ENCODE measurements at places on chromosomes 2 and 18.

GRCh38 chr2:217836901-217837491, 165.8 kb downstream of the TNS1 start:
- no peak for DNase-seq

DNA sequence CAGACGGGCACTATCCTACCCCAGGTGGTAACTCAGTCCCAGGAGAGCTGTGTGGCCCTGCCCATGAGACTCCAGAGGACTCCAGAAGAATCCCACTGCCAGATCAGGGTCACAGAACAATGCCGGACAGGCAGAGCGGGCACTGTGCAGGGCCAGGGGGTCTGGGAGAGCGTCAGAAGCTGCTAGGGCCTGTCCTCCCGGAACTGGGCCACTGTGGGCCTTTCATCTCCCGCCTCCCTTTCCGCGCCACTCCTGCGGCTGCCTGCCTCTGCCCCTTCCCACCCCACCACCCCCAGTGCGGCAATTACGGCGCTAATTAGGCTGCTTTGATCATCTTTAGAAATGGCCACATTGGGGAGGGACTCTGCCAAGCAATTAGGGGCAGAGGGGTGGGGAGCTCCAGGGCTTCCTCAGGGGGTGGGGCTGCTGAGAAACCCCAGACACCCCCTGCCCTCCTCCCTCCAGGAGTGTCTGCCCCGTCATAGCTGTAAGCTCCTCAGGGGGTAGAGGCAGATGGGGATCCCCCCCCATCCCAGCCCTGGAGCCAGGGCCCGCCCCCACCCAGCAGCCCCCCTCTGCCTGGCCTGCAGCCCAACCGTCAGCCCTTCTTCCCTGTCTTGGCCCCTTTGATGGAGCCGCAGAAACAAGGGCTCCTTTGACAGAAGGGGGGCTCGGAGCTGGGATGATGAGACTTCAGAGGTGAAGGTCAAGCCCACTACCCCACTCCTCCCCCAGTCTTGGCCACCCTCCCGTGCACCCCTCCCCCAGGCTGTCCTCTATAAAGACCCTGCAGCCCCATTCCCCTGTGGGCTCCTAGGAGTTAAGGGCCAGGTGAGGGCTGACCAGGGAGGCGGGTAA, at the start of gene PRSS56:
Gene PRSS56, plus strand, starts transcription at position 808 of the 858 bp plus-strand sequence. CDS start 211 bp downstream, outside the sequence.
- DNase-seq: no peak

DNA sequence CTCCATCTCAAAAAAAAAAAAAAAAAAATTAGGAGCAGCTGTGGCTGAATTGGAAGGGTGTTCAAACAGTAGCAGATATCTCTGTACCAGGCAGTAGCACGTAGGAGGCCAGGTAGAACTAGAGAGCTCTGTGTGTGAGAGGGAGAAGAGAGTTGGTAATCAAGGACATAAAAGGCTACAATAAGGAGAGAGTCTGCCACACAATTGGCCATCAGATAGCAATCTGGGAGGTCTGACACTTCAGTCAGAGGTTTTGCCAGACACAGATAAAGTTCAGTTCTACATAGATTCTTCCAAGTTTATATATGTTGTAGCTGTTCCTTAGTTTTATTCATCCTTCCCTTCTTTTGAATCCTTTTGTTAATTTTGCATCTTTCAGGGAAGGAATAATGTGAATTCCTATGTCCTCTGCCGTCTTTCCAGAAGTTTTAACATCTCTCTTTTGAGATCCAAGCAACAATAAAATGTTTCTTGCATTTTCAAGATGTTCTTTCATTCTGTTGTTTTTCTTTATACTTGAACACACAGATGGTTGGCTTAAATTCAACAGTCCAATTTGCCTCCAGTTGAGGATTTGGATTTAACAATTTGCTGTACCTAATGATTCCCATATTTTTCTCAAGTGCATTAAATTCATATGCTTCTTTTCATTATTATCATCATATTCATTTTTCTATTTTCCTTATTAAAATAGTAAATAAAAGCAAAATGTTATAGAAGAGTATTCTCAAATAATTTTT, 600.3 kb upstream of the GCFC2 start:
- no peak for DNase-seq

DNA sequence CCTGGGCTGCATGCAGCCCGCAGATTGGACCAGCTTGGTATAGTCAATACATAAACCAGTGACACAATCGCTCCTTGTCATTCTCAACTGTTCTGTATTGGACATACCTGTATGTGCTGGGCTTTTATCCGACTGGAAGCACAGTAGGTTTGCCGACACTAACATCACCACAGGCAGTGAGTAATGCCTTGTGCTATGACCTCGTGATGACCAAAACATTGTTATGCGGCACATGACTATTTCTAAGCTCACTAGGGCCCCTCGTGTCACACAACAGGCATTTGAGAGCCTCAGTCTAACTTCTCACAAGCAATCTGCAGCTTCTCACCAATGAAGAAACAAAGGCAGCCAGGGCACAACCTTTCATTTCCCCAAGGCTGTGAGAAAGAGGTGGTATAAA, 320.8 kb downstream of the AFF3 start:
- no peak for DNase-seq

DNA sequence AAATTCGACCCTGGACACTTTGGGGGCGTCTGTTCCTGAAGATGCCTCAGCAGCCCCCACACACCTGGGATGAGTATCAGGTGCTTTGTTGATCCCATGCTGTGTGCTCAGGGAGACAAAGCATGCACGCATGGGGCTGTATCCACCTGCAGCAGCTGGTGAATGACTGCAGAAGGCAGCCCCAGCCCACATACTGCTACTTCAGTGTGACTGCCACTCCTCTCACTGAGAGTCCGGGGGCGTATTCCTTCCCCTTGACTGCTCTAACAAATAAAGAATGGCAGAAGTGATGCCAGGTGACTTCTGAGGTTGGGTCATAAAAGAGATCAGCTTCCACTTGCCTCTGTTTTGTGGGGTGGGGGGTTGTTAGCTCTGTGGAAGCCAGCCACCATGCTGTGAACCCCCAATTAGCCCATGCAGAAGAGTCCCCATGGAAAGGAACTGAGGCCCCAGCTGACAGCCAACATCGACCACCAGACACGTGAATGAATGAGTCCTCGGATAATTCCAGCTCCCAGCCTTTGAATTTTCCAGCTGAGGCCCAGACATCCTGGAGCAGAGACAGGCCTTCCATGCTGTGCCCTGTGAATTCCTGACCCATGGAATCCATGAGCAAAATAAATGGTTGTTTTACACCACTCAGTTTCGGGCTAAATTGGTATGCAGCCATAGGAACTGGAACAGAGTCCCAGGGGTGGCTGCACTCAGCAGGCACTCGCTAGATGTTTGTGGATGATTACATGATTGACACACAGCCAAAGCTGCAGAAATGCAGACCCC, 289.3 kb downstream of the CELF4 start:
- DNase-seq: no peak

GRCh38 chr2:69087912-69088240, 74.9 kb downstream of the ANTXR1 start:
- no peak for DNase-seq

GRCh38 chr2:100628506-100628905, 65.7 kb downstream of the PDCL3 start:
- DNase-seq: no peak

DNA sequence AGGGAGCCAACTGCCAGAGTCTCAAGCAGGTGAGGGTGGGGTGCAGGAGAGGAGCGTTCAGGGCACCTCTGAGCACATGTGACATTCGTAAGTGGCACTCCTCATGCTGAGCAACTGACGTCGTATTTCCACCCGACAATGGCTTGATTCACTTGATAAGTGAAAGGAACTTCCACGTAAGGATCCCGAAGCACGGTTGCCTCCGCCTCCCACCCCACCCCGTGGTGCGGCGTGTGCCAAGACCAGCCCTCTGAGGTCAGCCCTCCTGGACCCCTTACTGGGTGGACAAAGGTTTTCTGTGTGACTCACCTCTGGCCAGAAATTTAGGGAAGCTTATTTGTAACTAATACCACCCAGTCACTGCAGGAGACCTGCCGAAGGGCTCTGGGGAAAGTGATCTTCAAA, 59.9 kb downstream of the AGAP1 start:
- DNase-seq: no peak

- DNase-seq: no peak
These were observed 2035.3 kb upstream of the CELF4 start for GRCh38 chr18:39600894-39601293.

DNA sequence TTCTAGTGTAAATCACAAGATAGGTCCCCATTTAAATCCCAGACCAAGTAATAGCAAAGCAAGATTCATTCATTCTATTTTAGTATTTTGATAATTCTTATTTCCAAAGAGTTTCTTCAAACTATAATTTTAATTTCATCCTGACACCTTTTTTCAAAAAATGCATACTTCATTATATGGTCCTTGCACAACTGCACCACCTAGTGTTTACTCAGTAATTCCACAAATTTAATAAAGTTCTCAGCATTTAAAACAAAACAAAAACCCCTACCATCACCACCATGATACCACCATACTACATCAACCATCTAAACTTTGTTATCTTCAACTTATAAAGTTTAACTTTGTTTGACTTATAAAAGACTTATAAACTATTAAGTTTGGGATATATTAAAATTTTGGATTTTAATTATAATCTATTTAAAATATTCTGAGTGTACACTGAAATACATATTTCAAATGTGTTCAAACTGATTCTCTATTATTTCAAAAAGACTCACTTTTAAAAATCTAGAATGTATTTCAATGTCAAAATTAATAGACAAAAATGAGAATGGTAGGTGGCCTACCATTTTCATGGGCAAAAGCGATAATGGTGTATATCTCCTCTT, 44.2 kb downstream of the WDPCP start:
- no peak for DNase-seq

- no peak for DNase-seq
These were observed 452.4 kb upstream of the CDH7 start for GRCh38 chr18:65298422-65298821.

GRCh38 chr2:31335921-31336585, 78.5 kb downstream of the XDH start:
- DNase-seq: no peak

DNA sequence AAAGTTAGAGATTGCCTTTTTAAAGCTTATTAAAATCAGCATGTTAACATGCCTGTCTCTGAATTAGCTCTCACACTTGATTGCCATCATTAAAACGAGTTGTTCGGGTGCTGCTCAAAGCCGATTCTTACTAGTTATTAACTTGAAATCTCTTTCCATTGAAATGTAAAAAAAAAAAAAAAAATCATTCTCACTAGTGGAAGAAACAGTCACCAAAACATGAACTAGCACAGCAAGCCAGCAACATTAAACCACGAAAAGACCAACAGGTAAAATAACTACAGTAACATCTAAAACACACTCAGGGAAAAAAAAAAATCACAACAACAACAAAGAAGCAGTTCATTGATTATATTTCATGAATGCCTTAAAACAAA, 264.5 kb downstream of the MEIS1 start:
- no peak for DNase-seq

DNA sequence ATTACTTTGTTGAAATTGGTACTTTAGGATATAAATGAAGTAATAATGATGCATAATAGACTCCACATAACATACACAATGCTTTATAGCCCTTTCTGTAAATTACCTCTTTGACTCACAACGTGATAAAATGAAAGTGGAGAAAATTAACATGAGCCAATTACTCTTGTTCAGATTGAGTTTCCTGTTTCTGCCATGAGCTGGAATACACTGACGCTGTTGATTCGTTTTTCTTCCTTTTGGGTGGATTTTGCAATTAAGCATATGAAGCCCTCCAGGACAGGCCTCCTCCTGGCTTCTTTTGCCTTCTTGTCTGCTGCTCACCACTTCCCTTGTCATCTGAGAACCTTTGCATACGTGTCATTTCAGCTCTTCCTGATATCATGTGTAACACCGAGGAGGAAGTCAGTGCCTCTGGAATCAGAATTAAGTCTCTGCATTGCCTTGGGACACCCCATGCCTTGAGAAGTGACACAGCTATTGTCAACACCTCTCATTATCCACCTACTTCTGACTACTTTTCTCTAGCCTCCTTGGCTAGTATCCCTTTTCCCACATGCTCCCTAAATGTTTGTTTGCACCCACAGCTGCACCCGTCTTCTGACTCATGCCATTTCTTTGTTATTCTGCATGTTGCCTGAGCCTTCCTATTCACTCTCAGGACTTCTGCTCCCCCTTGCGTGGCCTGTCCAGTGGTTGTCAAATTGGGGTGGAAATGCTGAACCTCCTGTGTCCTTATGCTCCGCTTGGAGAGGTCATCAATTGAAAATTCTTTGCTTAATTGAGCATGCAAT, 134.1 kb downstream of the FMNL2 start:
- DNase-seq: no peak

DNA sequence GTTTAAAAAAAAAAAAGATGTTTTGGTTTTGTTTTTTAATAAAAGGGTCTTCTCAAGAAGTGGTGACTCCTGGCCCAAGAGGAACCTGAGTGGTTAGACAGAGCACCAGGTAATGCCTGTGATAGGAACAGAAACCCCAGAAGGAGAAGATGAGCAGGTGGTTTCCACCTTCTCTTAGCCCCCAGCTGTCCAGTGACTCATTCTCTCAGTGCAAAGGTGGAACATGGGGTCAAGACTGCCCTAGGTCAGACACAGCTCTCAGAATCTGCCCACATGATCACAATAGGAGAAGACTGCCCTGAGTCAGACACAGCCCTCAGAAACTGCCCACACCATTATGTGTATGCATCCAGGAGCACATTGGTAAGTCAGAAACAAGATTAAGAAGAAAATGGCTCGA, 61.8 kb downstream of the TBC1D8 start:
- DNase-seq: peak; percentile 2

DNA sequence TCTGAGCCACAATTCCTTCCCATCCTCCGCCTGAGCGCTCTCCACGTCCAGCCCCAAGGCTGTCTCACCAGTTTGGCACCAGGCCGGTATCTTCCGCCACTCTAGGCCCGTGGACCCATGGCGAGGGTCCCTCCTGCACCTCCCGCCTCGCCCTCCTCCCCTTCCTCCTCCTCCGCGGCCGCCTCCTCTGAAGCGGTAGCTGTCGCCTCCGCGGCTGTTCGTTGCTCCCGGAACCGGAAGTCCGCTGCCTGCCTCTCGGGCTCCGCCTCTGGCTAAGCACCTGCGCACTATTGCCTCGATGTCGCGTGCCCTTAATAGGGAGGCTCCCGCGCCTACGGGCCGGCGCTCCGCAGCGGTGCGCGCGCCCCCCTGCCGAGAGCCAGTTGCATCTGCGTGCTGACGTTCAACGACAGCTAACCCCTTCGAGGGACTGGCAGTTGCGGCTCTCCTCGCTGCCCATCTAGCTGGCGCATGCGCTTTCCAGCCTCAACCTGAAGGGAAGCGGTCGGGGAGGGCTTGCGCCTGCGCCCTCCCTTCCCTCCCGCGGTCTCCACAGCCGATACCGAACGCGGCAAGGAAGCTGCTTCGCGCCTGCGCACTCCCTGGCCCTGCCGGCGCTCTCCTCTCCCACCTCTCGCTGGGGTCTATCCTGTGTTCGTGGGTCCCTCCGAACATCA, at the start of gene MBD1:
Gene MBD1, minus strand, starts transcription at position 229 of the 677 bp plus-strand sequence. CDS start 1,531 bp downstream, outside the sequence.
- peak; percentile 93 for DNase-seq
